Activated T-cell treated with anti-CD3 and anti-CD28 coated beads for 24 hours (primary cell): ENCODE measurements at places on chromosomes 3 and 15.

DNA sequence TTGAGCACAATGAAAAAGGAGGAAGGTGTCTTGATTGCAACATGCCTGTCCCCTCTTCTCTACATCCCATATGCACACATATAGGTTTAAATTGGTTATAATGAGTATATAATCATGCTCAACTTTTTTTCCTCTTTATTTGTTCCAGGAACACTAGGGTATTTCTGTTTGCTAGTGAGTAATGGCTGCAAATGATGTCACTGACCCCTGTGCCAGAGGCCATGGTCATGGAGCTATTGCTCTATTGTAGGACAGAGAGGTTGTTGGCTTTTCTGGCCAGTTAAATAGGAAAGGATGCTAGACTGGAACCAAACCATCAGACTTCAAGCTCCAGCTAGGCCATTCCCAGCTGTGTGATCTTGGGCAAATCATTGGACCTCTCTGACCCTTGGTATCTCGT is 9.6 kb downstream of the ARHGEF3 start:
- DNase-seq = no peak

DNA sequence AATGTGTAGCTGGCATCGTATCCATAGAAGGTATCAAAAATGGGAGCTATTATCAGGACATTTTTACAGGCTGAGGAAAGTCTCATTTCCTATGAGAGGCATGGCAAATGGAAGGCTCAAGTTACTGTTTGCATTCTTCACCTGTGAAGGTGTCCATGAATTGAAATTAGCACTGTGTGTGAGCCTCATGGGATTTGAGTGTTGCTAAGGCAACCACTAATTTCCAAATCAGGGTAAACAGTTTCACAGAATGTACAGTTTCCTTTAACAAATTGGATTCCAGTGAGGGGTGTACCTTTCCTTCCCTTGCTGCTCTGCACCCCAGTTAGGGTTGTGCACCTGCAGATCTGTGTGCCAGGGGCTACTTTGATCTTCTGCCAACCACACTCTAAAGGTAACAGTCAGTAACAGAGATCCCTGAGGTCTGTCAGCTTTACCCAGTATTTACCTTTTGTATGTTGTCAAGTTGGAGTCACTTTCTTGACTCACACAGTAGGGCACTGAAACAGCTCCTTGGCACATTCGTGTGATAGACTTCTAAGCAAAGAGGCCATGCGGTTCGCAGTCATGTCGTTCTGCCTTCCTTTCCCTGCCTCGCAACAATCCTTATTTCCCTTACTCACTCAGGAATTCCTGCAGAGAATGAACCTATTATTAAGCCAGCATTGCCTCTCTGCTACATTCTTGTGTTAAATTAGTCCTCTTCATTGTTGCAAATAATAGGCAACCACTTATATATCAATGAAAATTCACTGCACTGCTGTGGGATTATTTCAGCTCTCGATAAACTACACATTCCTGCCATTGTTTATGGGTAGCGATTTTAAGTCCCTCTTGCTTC is 129.8 kb upstream of the GBE1 start:
- DNase-seq = no peak

DNA sequence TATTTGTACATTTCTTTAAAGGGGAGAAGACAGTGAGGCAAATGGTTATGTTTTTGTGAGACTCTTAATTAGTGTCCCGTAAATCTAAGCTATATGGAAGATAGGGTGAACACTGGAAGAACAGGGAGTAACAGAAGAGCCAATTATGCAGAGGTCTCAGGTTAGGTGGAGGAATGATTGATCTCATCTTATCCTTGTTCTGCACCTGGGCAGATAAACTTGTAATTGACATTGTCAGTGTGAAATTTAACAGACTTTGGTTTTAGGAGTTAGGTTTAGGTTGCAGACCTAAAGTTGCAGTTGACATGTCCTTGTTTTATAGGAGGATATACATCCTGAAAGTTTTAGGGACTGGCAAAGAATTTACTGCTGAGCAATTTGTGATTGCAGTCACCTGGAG is 3.1 kb upstream of the TWF2 start:
- no peak for DNase-seq

- no peak for DNase-seq
Observed at GRCh38 chr3:174198199-174198598, 660.9 kb upstream of the NAALADL2 start.

GRCh38 chr15:85139391-85139790 is 157.7 kb downstream of the PDE8A start:
- DNase-seq = no peak

DNA sequence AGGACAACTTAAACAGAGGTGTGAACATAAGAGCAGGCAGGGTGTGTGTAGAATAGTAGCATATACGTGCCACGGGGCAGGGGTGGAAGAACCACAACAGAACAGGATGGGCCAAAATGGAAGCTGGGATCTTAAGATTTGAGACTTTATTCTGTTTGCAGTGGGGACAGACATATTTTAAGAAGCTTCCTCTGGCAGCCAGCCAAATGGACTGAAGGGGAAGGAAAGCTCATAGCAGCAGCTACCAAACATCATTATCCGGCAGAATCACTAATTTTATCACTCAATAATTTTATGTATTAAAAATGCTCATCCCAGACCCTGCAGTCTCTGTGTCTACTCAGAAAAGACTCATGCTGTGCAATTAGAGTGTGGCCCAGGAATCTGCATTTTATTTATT is 130.9 kb upstream of the CTDSPL start:
- no peak for DNase-seq

DNA sequence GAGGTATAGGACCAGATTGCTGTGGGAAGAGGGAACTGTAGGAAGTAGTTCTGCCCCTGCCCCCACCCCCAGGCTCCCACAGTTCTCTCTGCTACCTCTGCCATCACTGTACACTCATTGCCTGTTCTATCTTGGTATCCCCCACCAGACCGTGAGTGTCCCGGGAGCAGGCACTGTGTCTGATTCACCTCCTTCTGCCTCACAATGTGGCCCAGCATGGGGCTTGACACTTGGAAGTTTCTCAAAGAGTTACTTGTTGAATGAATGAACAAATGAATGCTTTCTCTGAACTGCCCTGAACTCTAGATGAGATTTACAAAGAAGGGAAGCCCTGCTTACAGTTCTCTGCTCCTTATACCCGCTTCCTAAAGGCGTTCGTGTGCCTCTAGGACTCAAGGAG is 27.1 kb upstream of the PIK3CB start:
- DNase-seq = no peak

- DNase-seq = no peak
Observed at GRCh38 chr15:64930019-64930652, 18.4 kb downstream of the ANKDD1A start.

- DNase-seq = peak; percentile 37
Observed at GRCh38 chr3:45943207-45943846, at the start of gene CXCR6. Gene CXCR6 (plus strand): TSS chr3:45943464. CDS start chr3:45946482, 3,018 bp downstream.

DNA sequence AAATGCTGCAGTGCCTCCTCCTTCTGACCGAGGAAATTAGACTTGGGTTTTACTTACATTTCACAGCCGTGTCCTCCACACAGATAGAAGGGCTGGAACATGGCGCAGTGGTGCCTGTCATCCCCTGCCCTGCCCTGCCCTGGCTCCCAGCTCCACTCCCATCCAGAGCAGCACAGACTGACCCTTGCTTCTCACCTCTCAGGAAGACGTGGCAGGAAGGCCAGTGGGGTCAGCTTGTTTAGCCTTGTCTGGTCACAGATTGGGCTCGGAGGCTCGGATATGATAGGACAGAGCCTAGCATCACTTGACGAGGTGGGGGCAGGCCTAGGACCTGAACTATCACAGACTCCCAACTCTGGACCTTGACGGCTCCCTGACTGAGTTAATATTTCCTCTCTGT is 88.5 kb downstream of the LINGO1 start:
- DNase-seq = no peak

GRCh38 chr3:161336661-161337060 is 34.7 kb downstream of the SPTSSB start:
- DNase-seq = no peak

GRCh38 chr3:52347716-52348635 is 31.9 kb downstream of the DNAH1 start:
- DNase-seq = no peak

- DNase-seq = no peak
Observed at GRCh38 chr15:39016706-39017105, 452.1 kb upstream of the RASGRP1 start.

GRCh38 chr15:92141607-92142006 is 252.1 kb upstream of the ST8SIA2 start:
- DNase-seq = no peak

- DNase-seq = no peak
Observed at GRCh38 chr3:86895202-86895601, 95.7 kb downstream of the VGLL3 start.

GRCh38 chr15:85582131-85583079 is 202.0 kb downstream of the AKAP13 start:
- peak; percentile 50 for DNase-seq

GRCh38 chr15:45265506-45265905 is 13.5 kb downstream of the SLC28A2 start:
- no peak for DNase-seq

- no peak for DNase-seq
Observed at GRCh38 chr15:22863356-22863755, 24.9 kb downstream of the NIPA2 start.

- no peak for DNase-seq
Observed at GRCh38 chr3:155876503-155876902, 6.1 kb downstream of the GMPS start.

DNA sequence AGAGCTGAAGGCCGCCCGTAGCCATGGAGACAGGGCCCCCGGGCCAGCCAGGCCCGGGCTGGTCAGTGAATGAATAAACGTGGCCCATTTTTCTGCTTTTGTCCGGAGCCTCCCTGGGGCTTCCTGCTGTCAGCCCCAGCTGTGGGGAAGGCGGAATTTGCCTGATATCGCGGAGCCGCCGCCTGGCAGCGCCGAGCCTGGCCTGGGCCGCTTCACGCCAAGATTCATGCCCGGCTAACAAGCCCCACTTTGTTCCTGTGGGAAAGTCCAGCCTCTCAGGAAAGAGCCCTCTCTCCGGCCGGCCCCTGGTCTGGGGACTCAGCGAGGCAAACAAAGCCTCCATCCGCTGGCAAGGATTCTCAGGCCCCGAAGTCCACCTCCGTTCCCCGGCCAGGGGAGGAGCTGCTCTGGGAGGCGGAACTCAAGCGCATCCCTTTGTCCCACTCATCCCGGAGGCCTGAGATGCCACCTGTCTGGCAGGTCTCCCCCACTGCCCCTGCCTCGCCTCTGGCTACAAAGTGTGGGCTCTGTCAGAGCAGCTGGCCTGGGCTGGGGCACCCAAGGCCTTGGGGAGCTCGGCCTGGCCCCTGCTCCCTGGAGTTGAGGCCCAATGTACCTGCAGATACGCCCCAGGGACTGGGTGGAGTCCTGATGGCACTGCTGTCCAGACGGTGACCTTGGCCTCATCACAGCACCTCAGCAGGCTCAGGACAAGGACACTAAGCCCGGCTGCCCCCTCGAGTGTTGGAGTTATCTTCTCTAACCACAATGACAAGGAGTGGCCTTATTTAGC is 51.6 kb upstream of the SLC6A11 start:
- no peak for DNase-seq

- no peak for DNase-seq
Observed at GRCh38 chr15:41944313-41944940, 27.9 kb downstream of the EHD4 start.

DNA sequence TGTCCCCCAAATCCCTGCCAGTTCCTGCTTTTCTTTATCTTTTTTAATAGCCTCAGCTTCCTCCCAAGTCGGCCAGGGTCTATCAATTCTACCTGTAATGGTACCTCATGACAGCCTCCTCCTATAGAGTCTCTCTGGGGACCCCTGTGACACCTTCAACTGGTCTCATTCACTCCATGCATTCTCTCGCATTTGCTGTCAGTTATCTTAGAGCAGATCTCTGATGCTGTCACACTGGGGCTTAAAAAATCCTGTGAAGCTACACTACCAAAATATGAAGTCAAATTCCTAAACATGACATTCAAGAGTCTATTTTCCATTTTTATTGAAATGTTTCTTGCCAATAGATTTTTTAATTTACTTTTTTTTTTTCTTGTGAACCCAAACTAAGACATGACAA is 5.5 kb downstream of the VPS39 start:
- DNase-seq = no peak

DNA sequence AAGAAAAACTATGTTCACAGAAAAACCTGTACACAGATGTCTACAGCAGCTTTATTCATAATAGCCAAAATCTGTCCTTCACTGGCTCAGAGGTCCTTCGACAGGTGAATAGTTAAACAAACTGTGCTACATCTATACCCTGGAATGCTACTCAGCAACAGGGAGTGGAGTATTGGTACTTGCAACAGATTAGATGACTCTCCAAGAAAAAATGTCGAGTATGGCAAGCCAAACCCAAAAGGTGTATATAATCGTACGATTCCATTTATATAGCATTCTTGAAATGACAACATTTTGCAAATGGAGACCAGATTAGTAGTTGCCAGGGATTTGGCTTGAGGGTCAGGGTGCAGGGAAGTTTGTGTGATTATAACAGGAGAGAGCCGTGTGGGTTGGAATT is 22.4 kb upstream of the RGMA start:
- DNase-seq = no peak

DNA sequence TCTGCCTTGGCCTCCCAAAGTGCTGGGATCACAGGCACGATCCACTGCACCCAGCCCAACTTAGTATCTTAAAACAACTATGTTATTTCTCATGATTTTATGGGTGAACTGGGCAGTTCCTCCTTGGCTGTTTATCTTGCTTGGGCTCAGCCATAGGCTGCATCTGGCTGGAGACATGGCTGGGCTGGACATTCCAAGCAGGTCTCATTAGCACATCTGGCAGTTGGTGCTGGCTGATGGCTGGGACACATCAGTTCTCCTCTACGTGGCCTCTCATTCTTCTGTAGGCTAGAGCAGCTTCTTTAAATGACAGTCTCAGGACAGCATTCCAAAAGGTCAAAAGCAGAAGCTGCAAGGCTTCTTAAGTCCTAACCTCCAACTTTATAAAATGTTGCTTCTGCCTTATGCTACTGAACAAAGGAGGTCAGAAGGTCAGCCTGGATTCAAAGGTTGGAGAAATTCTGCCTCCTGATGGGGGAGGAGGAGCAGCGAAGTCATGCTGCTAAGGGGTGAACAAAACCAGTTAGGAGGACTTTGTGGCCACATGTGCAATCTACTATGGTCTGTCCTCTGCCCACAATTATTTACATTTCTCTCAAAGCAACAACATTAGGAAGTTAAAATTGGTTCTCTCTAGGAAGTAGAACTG is 144.0 kb downstream of the AQP9 start:
- DNase-seq = no peak

GRCh38 chr3:183924956-183925355 is 40.3 kb upstream of the PARL start:
- no peak for DNase-seq
